Stimulated activated CD4-positive, alpha-beta T cell treated with anti-CD3 and anti-CD28 coated beads, TNF-alpha, amount 100 ng/mL, for 1 hour (primary cell): ENCODE measurements at places on chromosomes 5 and 9.

DNA sequence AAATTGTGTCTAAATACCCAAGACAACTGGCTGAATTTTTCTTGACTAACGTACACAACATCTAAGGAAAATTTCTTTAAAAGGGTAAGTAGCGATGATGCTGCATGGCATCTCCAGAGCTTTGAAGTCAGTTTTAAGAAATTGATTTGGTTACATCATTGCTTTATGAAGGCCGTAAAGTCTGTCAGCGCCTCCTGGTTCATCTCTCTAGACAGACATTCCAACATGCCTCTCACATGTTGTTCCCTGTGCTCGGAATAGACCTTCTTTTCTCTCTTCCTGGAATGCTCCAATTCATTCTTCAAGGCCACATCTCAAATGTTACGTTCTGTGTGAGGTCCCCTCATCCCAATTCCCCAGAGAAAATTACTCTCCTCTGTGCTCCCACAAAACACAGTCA is 108.7 kb upstream of the SSBP2 start:
- no peak for DNase-seq

DNA sequence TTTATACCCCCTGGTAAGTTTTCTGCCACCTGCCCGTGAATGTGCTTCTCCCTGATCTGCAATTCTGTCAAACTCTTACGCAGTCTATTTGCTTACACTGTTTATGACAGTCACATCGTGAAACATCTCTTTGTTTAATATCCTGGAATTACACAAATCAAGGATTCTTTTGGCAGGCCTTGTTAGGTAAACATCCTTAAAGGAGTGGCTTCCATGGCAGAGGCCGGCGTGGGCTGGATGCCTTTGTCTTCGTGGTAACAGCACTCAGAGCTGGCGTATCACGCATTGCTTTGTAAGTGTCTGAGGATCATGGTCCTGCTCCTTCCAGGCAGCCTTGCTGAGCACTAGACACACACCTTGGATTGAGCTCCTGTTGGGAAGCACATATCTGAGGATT is 145.7 kb downstream of the IRX1 start:
- DNase-seq: no peak

DNA sequence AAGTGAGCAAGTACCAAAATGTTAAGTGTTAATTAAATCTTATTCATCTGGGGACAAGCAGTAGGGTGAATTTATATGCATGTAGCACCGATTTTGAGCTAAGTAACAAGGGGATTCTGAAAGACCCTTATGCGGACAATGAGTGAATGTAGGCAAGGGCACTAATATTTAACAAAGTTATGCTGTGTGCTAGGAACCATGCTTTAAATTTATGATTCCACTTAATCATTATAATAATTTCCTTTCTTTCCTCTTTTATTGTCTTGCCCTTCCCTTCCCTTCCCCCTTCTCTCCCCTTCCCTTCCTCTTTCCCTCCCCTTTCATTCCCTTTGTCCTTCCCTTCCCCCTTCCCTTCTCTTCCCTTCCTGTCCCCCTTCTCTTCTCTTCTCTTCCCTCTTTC is 25.7 kb upstream of the TNC start:
- no peak for DNase-seq

GRCh38 chr9:72772661-72773060 is 180.2 kb downstream of the ALDH1A1 start:
- no peak for DNase-seq

GRCh38 chr9:76591256-76591950 is 132.4 kb downstream of the GCNT1 start:
- no peak for DNase-seq

GRCh38 chr5:151047814-151048425 is 27.5 kb downstream of the GPX3 start:
- DNase-seq: no peak

DNA sequence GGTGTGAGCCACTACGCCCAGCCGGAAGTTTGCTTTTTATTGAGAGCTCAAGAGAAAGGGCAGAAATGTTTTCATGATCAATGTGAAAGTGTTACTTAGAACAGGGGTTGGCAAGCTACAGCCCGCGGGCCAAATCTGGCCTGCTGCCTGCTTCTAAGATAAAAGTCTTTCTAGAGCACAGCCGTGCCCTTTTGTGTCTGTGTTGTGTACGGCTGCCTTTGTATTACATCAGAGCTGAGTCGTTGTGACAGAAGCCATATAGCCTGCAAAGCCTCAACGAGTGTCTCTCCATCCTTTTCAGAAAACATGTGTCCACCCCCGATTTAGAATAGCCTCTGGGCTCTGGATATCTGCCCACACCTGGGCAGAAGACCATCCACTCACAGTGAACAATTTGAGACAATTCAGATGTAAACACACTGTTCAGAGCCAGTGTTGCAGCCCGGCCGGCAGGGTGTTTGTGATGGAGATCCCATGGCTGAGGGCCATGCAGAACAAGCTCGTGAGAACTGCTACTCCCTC is 28.8 kb downstream of the AK8 start:
- no peak for DNase-seq

DNA sequence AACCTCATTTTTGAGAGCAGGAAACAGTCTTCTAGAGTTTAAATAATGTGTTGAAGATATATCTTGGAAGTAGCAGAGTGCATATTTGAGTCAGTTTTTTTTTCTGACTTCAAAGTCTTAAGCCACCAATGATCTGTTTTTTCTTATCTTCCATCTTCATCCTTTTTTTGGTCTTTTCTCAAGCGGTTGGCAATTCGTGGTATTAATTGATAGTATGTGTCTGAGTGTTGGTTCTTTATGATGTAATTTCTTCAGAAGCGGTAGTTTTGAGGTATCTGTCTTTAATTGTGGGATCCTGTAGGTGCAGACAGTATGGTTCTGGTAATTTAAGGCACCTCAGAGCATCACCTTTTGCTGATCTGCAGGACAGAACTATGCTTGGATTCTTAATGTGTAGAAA is 3.9 kb downstream of the CSNK1G3 start:
- DNase-seq: no peak

GRCh38 chr5:157513182-157513581 is 53.2 kb downstream of the NIPAL4 start:
- DNase-seq: no peak

- no peak for DNase-seq
Observed at GRCh38 chr5:177097016-177097985, 10.6 kb downstream of the FGFR4 start.

- no peak for DNase-seq
Observed at GRCh38 chr9:136484153-136485048, 1.6 kb upstream of the SEC16A start.

- no peak for DNase-seq
Observed at GRCh38 chr9:16309469-16310271, 560.8 kb downstream of the BNC2 start.

- DNase-seq: no peak
Observed at GRCh38 chr5:61002611-61003355, 57.8 kb downstream of the NDUFAF2 start.

DNA sequence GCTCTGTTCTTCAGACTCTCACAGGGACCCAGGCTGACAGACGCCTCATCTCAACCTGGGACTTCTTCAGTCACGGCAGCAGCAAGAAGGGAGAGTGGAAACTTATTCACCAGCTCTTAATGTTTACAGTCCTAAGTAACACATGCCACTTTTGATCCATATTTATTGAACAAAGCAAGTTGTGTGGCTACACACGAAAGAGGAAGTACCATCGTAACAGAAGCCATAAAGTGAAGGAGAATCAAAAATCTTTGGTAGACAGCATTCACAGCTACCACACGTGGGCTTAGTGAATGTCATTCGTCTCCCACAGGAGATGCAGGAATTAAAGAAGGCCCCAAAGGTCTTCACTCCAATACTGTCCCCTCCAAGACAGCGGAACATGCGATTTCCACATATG is 582.6 kb downstream of the CETN3 start:
- DNase-seq: no peak

GRCh38 chr5:33975852-33976251 is 8.6 kb downstream of the SLC45A2 start:
- DNase-seq: no peak

DNA sequence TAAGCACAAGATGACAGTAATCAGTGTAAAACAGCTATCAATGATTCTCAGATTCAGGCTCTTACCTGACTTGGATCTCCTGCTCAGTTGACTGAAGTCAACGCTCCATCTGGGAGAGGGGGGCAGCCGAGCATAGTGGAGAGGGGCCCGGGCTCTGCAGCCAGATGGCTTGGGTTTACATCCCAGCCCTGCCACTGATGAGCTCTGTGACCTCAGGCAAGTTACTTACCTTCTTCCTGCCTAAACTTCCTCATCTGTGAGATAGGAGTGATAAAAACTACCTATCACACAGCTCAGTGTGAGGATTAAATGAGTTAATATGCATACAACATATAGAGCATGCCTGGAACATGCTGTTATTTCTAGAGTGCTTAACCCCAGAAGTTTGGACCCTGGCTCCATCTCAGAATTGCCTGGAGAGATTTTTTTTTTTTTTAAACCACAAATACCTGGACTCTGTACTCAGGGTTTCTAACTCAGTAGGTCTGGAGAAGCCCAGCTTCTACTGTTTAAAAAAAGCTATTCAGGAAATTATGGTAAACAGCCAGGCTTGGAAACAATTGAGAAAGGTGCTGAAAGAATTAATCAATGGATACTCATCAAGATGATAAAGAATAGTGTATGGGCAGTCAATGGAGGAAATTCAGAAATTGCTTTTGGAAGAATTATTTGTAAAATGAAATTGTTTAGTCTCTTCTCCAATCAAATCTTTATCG is 72.2 kb downstream of the ANKRD55 start:
- DNase-seq: no peak

DNA sequence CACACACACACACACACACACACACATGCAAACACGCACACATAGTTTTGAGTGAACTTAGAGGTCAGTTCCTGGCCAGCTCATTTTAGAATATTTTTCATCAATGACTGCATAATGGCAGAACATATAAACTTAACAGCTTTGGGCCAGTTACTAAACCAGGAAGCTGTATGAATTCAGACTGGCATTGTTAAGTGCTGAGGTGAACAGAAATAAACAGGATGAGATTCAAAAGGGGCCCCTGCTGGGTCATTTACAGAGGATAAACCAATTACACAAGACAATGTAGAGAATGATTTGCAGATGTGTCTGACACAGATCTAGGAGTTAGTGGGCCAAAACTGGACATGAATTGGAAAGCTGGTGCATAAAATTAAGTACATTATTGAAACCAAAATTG is 44.6 kb downstream of the MARCHF11 start:
- no peak for DNase-seq

DNA sequence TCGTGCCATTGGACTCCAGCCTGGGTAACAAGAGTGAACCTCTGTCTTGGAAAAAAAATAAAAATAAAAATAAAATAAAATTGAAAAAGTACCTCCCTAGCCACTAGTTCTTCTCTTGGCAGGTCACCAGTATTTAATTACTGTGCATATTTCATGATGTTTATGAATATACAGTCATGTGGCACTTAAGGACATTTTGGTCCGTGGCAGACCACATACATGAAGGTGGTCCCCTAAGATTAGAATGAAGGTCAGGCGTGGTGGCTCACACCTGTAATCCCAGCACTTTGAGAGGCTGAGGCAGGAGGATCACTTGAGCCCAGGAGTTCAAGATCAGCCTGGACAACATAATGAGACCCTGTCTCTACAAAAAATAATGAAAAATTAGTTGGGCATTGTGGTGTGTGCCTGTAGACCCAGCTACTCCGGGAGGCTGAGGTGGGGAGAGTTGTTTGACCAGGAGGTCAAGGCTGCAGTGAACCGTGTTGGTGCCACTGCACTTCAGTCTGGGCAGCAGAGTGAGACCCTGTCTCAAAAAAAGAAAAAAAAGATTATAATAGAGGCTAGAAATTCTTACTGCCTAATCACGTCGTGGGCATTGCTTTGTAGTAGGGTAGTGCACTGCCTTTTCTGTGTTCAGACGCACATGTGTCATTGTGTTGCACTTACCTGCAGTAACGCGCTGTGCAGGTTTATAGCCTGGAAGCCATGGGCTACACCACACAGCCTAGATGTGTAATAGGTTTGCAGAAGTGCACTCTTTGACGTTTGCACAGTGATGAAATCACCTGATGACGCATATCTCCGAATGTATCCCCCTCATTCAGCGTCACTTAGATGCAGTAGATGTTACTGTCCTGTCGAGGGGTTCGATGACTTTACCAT is 12.8 kb downstream of the EHMT1 start:
- no peak for DNase-seq

DNA sequence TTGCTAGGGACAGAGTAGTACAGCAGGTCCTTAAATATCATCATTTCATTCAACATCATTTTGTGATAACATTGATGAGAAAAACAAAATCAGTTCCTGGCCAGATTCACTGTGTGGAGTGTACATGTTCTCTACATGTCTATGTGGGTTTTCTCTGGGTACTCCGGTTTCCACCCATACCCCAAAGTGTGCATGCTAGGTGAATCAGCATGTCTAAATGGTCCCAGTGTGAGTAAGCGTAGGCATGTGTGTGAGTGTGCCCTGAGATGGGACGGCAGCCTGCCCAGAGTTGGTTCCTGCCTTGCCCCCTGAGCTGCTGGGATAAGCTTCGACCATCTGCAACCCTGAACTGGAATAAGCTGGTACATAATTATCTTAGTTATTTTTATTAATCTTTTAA is 16.5 kb upstream of the GLIS3 start:
- DNase-seq: no peak

DNA sequence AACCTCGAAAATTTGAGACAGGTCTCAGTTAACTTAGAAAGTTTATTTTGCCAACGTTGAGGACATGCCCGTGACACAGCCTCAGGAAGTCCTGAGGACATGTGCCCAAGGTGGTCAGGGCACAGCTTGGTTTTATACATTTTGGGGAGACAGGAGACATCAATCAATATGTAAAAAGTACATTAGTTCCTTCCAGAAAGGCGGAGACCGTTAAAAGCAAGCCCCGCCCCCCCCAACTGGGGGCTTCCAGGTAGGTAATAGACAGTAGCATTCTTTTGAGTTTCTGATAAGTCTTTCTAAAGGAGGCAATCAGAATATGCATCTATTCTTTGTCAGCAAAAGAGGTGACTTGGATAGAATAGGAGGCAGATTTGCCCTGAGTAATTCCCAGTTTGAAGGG is 599 bp upstream of the MOCS2 start:
- DNase-seq: no peak

- DNase-seq: no peak
Observed at GRCh38 chr5:83096660-83097339, 19.5 kb downstream of the XRCC4 start.

DNA sequence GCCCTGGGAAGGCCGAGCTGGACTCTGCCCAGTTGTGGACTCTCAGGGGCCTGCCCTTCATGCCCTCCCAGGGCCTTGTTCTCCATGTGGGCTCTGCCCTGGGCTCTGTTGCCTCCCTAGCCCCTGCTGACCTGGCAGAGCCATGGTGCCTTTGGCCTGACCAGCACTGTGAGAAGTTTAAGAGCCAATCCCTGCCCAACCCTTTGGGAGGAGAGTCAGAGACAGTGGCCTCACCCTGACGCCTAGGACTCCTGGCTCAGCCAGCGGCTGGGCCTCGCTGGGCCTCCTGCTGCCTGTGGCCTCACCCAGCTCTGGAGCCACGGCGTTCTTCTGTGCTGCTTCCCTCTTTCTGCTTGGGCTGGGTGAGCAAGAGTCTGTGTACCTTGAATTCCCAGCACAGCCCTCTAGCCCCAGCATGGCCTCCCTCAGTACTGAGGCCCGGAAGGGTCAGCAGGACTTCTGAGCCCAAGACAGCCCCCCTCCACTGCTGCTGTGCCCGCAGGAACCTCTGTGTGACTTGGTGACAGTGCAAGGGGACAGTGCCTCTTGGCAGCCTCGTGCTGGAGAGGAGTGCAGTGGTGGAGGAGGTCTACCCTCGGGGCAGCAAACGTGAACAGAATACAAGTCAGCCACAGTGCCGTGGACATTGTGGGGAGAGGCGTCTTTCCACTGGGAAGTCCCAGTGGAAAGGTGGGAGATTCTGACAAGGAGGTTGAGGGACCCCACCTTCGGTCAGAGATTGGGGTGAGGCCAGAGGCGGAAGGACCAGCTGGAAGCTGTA is 97.4 kb downstream of the CACNA1B start:
- DNase-seq: no peak
